ENCODE measurements at places on chromosomes 1 and 21.

GRCh38 chr1:233394860-233395717, 67.6 kb downstream of the MAP3K21 start:
- DNase-seq: peak; percentile 17

DNA sequence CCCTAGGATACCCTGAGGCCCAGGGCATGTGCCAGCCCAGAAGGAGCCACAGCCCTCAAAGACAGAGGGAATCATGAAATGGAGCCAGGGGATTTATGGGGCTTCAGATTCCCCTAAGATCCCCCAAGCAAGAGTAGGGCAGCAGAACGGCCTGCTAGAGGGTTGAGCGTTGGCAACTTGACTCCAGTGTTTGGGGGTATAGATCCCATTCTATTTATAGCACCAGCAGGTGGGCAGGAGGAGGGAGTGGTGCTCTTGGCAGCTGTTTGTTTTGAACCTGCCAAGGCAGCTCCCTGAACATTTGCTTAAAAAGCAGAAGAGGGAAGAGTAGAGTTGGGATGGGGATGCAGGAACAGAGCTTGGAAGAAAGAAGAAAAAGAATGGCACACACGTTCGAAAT, 33.7 kb downstream of the GLUL start:
- DNase-seq: no peak

- DNase-seq: no peak
Measured at GRCh38 chr1:84006591-84006990, 7.7 kb upstream of the TTLL7 start.

GRCh38 chr1:108357802-108358201, 92.3 kb upstream of the NBPF6 start:
- no peak for DNase-seq

DNA sequence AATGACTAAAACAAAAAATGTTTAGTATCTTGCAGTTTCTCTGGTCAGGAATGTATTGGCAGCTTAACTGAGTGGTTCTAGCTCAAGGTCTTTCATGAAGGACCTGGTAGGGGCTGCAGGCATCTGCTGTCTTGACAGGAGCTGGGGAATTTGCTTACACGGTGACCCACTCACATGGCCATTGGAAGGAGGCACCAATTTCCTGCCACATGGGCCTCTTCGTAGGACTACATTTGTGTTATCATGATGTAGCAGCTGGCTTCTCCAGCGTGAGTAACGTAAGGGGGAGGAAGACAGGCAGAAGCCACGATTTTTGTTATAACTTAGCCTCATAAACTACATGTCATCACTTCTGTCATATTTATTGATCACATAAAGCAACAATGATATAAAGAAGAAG, 376.3 kb downstream of the AMY1C start:
- no peak for DNase-seq

- no peak for DNase-seq
Measured at GRCh38 chr1:185213091-185213490, 56.1 kb downstream of the SWT1 start.

Data from activated T-helper 1 cell treated with anti-CD3 and anti-CD28 coated beads, Interleukin-12 subunit alpha, Interleukin-12 subunit beta, Interleukin-2, Interleukin-4 antibody, amounts not matched to agents 30 ng/mL and 10 ng/mL and 1 ng/mL, durations not matched to agents 14 hours and 24 hours and 36 hours (primary cell).